Fibroblast of villous mesenchyme (primary cell): ENCODE measurements at places on chromosomes 3 and 15.

- no peak for DNase-seq
These were observed 65.0 kb upstream of the IQSEC1 start for GRCh38 chr3:13137941-13138832.

GRCh38 chr3:16229681-16230080 lies 35.1 kb downstream of the DPH3 start:
- no peak for DNase-seq

DNA sequence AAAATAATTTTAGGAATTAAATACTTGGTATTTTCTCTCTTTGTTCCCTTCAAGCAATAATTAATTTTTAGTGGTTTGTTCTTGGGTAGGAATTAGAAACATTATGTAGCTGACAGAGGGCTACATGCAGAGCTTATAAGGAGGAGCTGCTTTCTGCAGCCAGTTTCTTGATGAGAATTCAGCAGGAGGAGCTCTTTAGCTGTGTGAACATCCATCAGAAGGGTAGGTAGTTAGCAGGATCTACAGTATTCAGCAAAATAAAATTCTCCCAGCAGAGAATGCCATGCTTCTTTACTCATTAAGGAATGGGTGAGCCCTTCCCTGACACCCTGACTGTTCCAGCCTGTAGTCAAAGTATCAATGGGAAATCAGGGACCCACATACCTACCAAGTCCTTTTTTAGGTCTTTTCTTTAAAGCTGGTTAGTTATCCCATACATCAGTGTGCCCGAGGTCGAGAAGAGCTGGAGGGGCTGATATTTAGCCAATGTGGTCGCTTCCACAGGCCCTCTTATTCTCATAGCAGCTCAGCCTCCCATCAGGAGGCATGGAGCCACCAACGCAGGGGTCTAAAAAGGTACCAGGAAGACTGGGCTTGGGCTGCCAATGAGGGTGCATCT lies 54.0 kb downstream of the KCNAB1 start:
- peak; percentile 56 for DNase-seq

GRCh38 chr15:74976159-74976558 lies 19.2 kb upstream of the SCAMP5 start:
- DNase-seq, result no peak

DNA sequence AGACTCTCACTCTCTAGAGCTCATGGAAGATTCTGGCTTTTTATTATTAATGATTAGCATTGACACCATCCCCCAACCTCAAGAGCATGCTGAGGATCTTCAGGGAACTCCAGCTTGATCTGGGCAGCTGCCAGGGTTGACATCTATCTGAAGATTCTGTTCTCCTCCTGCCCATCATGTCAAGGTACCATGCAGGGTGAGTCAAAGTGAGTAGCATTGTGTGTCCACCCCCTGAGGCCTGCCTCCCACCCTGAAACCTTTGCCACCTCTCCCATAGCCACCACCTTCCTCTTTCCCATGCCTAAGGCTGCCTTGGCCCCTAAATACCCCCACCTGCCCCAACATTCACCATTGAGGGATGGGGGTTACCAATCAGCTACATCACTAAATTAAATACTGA lies 70.1 kb upstream of the SLCO3A1 start:
- no peak for DNase-seq
